Head of caudate nucleus (tissue), 42 donors: ENCODE measurements at places on chromosomes 11 and 22.

DNA sequence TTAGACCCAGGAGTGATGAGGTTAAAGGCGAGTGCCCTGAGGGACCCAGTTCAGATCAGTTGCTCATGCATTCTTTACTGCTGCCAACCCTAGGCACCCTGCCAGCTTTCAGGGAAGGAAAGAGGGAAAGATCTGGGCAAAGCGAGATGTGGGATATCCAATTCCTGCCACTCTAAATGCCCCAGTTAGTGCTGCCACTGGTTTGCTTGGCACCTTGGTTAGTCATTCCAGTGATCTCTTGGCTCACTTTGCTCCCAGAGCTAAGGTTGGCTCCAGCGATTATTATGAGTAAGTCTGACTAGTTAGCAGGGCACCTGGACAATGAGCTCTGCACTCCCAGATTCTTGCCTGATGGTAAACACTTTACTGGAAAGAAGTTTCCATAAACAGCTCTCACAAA is 85.0 kb downstream of the INSC start:
- peak; percentile 34 for DNase-seq

DNA sequence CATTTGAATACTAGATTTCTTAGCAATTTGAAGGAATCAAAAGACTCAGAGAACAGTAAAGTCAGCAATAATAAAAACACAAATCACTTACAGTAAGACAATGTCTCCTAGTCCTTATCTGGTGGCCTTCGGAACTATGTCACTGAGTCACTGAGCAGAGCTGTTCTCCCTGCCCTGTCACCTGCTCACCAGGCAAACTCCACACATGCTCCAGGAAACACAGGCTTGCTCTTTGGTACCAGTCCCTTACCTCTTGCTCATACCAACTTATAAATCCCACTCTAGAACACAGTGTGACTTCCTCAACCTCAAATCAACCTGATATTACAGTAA is 81.1 kb upstream of the CHRM4 start:
- no peak for DNase-seq

DNA sequence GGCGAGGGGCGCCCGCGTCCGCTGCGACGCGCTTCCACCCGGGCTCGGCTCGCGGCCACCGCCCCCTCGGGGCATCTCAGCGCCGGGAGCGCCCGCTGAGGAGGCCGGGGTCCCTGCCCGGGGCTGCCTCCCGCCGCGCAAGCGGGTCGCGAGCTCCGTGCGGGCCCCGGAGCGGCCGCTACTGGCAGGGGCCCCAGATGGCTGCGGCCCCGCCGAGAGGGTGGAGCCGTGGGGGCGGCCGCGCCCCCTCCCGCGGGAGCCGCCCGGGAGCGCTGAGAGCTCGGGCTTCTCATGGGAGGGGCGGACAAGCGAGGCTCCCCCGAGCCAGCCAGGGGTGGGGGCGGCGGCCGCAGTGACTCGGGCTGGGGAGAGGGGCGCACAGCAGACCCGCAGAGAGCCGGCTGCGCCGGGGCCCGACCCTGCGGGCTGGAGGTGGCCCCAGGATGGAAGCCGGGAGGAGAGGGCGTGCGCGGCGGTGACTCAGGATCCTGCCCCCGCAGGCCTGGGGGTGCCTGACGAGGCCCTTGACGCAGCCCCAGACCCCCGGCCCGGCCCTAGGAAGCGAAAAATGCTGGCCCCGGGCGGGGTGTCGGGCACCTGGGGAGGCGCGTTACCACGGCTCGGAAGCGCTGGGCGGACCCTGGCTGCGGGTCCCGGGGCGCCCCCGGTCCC is 603 bp upstream of the ZFTA start:
- no peak for DNase-seq

- DNase-seq, result no peak
Measured at GRCh38 chr11:11253497-11253896, 99.6 kb downstream of the CSNK2A3 start.

GRCh38 chr22:36544107-36544620 is 15.2 kb upstream of the EIF3D start:
- DNase-seq, result no peak
